ENCODE measurements at places on chromosomes 12 and 14.

- DNase-seq, result no peak
Observed at GRCh38 chr14:37081218-37081617, 91.2 kb downstream of the SLC25A21 start.

- DNase-seq, result peak; percentile 92
Observed at GRCh38 chr12:109995686-109996482, at the start of gene GIT2. TSS of gene GIT2 (minus strand) at chr12:109996368. CDS start at chr12:109996224, 144 bp downstream.

DNA sequence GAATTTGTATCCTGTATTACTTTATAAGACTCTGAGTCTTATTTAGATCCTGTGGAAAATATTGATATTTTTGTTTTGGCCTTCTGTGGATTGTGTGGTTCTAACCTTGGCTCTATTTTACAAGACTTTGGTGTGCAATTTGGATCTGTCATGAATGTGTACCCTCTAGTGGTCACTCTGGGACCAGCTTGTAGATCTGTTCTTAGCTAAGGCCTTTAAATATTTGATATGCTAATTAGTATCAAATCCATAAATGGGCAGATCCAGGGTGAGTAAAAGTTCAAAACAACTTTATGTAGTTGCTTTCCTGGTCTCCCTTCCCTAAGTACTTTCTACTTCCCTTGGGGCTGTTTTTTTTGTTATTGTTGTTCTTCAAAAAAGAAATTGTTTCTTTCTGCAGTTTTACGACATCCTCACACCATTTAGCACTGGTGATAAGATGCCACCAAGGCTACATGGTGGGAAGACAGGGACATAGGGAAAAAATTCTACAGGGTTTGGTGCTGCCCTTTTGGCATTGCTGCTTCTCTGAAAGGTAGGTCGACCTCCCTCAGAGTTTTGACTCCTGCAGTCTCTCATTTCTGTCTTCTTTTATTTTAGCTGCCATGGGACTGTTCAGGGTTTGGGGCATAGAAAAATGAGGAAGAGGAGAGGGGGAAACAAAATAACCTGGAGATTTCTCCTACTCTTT lies 238.5 kb downstream of the GPHN start:
- peak; percentile 11 for DNase-seq

DNA sequence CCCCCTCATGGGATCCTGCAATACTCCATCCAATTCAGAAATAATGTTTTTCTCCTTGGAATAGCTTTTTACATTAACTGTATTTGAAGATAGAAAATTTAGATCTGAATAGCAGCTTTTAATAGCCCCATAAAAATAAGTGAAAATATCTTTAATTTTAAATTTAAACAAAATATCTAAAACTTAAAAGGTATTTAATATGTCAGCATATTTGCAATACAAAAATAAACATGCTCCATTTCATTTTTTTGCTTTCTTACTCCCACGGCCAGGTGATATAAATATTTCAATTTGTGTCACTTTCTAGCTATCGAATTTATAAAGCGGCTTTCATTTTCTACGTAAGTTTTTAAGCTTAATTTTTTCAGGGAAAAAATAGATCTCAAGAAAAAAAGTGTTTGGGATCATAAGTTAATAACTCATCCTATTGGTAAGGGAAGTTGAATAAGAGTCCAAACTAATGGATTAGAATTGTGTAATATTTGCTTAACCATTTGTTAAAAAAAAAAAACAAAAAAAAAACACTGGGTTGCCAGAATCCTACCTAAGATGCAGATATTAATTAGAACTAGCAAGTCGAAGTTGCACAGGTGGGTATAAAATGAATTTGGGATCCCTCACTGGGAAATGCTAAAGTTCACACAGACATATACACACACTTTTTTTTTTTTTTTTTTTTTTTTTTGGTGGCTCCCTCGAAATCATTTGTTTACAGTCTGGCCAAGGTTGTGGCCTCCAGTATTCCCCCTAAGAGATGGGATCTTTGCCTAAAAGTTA lies 47.6 kb downstream of the PPP2R5C start:
- no peak for DNase-seq

DNA sequence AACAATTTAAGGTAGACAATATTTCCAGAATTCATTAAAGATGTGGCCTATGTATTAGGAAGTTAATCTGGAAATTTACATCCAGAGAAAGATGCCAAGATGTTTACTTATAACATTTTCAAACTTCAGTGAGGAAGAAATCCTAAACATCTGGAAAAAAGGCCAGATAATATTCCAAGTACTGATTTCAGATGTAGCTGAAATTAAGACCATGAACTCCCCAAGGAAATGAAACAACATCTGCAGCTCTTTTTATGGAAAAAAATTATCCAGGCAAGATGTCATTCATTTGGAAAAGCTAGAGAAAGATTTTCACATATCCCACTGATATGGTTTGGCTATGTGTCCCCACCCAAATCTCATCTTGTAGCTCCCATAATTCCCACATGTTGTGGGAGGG lies 35.0 kb downstream of the GNG2 start:
- DNase-seq, result no peak

DNA sequence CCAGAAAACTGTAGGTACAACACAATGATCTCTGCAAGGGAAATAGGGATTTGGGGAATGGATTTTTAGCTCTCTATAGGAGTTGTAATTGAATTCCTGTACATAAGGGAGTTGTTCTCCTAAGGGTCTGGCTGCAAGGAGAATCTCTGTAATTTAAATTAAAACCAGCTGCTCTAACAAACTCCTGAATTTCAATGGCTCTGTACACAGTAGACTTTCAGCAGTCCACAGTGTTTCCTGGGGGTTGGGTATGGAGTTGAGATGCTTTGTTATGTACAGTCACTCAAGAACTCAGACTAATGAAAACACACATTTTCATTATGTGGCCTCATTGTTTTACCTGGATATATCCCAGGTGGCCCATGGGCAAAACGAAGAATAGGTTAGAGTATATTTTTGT lies 93.2 kb downstream of the NAV3 start:
- no peak for DNase-seq

DNA sequence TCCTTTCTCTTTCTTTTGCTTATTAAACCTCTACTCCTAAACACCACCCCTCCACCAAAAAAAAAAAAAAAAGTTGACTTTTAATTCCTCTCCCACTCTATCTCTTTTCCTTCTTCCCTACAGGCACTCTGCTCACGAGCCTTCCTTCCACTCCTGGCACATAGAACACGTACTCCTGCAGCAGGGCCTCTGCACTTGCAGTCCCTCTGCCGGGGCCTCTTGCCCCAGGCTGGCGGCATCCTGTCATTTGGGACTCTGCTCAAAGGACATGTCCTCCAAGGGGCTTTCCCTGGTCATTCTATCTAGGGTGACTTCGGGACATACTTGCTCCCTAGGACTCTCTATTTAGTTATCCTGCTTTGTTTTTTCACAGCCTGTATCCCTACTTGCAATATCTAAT lies 7.7 kb downstream of the FOS start:
- no peak for DNase-seq

GRCh38 chr14:38184132-38184531 lies 23.6 kb upstream of the SSTR1 start:
- DNase-seq, result no peak

DNA sequence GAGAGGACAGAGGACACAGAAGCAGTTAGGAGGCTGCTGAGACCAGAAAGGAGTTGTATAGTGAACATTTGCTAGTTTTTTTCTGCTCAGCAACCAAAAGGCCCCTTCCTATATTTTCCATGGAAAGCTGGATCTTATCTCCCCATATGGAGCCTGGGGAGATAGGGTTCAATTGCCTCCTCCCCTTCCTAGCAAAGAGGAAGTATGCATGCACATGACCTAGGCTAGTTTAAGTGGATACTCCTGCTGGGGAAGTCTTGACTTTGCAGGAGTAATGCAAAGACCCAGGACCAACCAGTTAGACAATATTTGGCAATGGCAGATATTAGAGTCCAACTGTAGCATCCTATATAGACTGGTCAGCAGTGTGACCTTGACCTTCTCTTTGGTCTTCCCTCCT lies 15.1 kb downstream of the CHD8 start:
- DNase-seq, result no peak

GRCh38 chr14:68819260-68819691 lies 26.4 kb upstream of the ZFP36L1 start:
- DNase-seq, result no peak

GRCh38 chr12:26374934-26375680 lies 179.7 kb downstream of the SSPN start:
- no peak for DNase-seq

GRCh38 chr12:97167598-97167997 lies 260.5 kb downstream of the NEDD1 start:
- no peak for DNase-seq

GRCh38 chr12:124410354-124411175 lies 115.7 kb downstream of the RFLNA start:
- no peak for DNase-seq

- DNase-seq, result no peak
Observed at GRCh38 chr12:115506822-115507559, 770.5 kb downstream of the MED13L start.

- no peak for DNase-seq
Observed at GRCh38 chr14:47277703-47278102, 397.7 kb downstream of the MDGA2 start.

DNA sequence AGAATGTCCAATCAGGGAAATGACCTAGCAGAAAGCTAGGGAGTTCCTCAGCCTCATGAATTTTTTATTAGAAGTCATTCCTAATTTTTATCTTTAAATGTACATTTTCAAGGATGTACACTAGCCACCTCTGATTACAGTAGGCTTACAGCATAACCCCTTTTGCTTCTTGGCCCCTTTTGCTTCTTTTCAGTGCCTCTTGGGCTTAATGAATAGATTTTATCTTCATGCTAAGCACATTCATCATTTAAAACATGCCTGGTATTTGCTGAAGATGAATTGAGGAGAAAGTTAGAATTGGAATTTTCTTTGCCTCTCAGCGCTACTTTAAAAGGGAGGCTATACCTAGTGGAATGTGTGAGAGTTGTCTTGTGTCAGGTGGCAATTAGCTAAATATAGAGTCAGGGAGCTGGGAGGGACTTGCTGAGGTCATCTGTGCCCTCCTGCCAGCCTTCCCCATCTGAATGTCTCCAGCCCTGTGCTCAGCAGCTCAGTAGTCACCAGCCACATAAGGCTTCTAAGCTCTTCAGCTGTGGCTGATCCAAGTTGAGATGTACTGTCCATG lies 132.1 kb downstream of the SAMD4A start:
- DNase-seq, result no peak

DNA sequence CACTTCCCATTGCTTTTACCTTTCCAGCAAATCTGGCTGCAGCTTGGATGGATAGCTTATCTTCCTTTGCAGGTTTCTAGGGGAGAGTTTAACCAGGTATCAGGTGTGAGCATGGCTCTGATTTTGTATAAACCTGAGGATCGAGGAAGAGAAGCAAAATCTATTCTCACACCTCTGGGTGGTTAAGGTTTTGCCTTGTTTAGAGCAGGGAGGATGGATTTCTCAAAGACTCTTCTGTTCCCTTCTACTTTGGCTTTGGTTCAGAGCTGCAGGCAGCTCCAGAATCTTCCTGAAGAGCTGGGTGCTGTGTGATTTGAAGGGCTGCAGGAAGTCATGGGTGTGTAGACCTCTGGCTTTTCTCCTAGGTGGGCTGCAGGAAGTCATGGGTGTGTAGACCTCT lies 1.7 kb downstream of the JDP2 start:
- no peak for DNase-seq

- peak; percentile 12 for DNase-seq
Observed at GRCh38 chr12:1205512-1206060, 214.6 kb downstream of the ERC1 start.

DNA sequence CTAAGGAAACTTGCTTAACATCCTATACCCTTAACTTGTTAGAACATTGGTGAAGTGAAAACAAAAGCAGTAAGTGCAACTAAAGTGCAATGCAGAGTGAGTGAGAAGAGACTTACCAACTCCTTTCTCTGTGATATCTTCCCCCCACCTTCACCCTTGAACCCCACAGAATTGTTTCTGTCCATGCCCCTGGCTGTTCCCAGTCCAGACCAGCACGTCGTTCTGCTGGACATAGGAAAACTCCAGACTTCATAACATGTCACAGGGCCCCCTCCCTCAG lies 91.9 kb downstream of the DAD1 start:
- no peak for DNase-seq

DNA sequence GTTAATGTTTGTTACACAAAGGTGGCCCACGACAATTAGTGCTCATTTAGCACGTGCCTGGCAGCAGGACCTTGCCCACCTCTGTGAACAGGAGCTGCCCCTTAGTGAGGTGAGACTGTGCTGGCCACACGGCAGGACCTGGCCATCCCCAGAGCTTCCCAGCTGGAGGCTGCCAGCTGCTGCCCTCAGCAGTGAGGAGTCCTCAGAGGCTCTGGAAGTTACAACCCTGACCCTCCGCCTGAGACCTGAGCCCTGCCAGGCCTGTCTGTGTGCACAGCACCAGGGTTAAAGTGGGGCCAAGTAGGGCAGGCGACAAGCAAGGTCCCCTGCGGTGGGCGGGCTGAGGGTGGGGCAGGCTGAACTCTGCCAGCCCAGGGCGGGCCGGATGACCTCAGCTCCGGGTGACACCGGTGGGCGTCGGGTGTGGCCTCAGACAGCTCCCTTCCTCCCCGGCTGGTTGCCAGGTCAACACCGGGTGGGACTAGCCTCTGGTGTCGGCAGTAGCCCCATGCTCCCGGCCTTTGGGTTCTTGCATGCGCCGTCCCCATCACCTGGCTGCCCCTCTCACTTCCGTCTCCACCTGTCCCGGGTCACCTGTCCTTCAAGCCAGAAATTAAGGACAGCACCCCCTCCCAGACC lies 9.2 kb upstream of the LBHD2 start:
- no peak for DNase-seq

All from hepatic stellate cell (primary cell).